ENCODE measurements at places on chromosomes 3 and 15.

- no peaks in the 10 kb centered on the region for H3K4me1 ChIP-seq
- no peaks in the 10 kb centered on the region for H3K27me3 ChIP-seq
- no peak overlapping the region for H3K27ac ChIP-seq
- DNase-seq = no peak
- H3K4me3 ChIP-seq = no peak overlapping the region
- no peaks in the 10 kb centered on the region for H3K36me3 ChIP-seq
These were observed 111.6 kb downstream of the KBTBD8 start for GRCh38 chr3:67109651-67110204.

- peaks cover 69% of the 10 kb centered on the region for H3K4me1 ChIP-seq
- no peak for DNase-seq
These were observed 24.1 kb downstream of the CCNL1 start for GRCh38 chr3:157135671-157136396.

GRCh38 chr3:23664459-23664858 is 141.3 kb upstream of the UBE2E1 start:
- DNase-seq = no peak
- no peaks in the 10 kb centered on the region for H3K27me3 ChIP-seq
- H3K4me3 ChIP-seq = no peak overlapping the region
- no peaks in the 10 kb centered on the region for H3K36me3 ChIP-seq

DNA sequence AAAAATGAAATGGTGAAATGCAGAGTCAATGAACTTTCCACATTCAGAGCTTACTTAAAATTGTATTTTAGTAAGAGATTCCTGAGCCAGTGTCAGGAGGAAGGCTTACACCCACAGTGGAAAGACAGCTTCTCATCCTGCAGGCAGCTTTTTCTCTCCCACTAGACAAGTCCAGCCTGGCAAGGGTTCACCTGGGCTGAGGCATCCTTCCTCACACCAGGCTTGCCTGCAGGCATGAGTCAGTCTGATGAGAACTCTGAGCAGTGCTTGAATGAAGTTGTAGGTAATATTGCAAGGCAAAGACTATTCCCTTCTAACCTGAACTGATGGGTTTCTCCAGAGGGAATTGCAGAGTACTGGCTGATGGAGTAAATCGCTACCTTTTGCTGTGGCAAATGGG is 3.1 kb downstream of the CCR4 start:
- no peaks in the 10 kb centered on the region for H3K36me3 ChIP-seq
- H3K4me3 ChIP-seq = no peak overlapping the region
- no peaks in the 10 kb centered on the region for H3K4me1 ChIP-seq
- H3K27ac ChIP-seq = no peak overlapping the region
- no peaks in the 10 kb centered on the region for H3K27me3 ChIP-seq
- DNase-seq = no peak

DNA sequence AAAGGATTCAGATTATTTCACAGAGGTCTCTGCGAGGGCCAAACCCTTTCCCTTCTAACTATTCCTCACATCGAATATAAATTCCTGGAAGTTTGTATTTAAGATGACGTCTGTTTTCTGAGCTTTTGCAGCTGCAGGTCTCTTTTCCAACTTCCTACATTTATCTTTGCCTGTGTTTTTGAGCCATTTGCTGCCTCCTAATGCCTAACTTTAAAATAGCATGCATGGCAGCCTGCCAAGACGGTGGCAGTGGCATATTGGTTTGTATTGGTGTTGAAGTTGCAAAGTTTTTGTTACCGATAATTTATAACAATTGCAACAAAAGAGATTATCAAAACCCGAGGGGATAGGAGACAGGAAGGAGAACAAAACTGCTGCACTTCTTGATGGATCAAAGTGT is 187.1 kb upstream of the DNAJC19 start:
- peak; percentile 43 for DNase-seq
- H3K4me3 ChIP-seq = no peak overlapping the region
- peaks cover 8% of the 10 kb centered on the region for H3K4me1 ChIP-seq
- H3K27ac ChIP-seq = no peak overlapping the region

DNA sequence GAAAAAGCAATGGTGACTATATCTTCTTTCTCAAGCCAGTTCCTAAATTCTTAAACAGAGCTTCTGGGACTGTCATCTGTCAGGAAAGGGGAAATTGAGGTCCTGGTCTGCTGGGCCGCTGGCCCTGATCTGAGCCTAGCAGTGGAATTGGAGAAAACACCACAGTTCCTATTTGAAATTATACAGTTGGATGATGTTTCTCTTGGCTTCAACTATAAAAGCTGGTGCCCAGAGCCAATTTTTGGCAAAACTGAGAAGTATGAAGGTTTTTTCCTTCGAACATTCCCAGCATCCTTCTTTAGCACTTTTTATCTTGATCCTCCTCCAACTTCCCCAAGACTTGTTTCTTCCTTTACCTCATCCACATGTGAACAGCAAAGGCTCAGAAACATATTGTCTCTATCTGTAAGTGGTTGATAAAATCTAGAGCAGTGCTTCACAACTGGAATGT is 83.9 kb downstream of the CD47 start:
- H3K4me1 ChIP-seq = peaks cover 8% of the 10 kb centered on the region
- H3K36me3 ChIP-seq = no peaks in the 10 kb centered on the region
- H3K27me3 ChIP-seq = no peaks in the 10 kb centered on the region
- H3K4me3 ChIP-seq = no peak overlapping the region
- H3K27ac ChIP-seq = no peak overlapping the region

GRCh38 chr3:39763390-39763789 is 46.0 kb upstream of the MYRIP start:
- no peak for DNase-seq
- no peaks in the 10 kb centered on the region for H3K4me1 ChIP-seq
- no peaks in the 10 kb centered on the region for H3K27me3 ChIP-seq
- H3K36me3 ChIP-seq = no peaks in the 10 kb centered on the region
- H3K27ac ChIP-seq = no peak overlapping the region

GRCh38 chr3:152205097-152205593 is 63.6 kb upstream of the MBNL1 start:
- no peak overlapping the region for H3K4me3 ChIP-seq
- no peaks in the 10 kb centered on the region for H3K27me3 ChIP-seq
- no peak for DNase-seq

DNA sequence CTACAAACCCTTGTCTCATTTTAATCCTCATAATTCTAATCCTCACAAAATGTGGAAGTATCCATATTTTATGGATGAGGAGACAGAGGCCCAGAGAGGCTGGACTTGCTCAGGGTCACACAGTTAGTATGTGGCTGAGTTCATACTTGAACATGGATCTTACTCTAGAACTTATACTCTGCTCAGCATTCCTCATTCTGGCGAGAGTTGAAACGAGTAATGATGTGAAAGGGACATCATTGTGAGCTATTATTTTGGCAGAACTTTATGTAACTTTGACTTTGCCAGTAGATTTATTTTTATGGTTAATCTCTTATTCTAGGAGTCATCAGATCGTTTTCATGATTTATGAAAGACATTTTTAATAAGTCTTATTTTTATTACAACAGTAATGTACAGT is 17.5 kb downstream of the AKAP13 start:
- no peaks in the 10 kb centered on the region for H3K27me3 ChIP-seq
- peaks cover 21% of the 10 kb centered on the region for H3K4me1 ChIP-seq
- H3K4me3 ChIP-seq = no peak overlapping the region

- H3K36me3 ChIP-seq = no peaks in the 10 kb centered on the region
- no peak overlapping the region for H3K27ac ChIP-seq
- no peak overlapping the region for H3K4me3 ChIP-seq
These were observed 295.9 kb downstream of the PTPRG start for GRCh38 chr3:61857297-61857696.

DNA sequence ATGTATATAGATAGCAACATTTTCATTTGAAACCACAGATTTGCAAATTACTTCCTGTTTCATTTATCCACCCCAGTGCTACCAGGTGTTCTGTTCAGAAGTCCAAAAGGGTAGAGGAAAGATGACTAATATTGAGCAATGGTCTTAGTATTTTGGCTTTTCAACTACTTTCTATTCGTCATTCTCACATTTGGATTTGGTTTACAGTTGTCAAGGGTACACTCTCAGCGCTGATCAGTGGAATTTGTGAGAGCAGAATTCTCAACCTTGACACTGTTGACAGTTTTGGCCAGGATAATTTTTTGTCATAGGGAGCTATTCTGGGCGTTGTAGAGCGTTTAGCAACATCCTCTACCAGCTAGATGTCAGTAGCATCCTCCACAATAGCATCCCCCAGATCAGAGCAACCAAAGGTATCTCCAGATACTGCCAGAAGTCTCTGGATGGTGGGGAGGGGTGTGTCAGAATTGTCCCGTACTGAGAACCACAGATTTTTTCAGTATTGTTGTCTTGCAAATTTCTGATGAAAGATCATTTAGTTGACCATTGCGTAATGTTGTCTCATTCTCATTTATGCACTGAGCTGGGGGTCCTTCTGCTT is 4.2 kb downstream of the HMCES start:
- no peak overlapping the region for H3K27ac ChIP-seq
- H3K4me3 ChIP-seq = no peak overlapping the region

- H3K27me3 ChIP-seq = no peaks in the 10 kb centered on the region
- no peaks in the 10 kb centered on the region for H3K36me3 ChIP-seq
- H3K4me1 ChIP-seq = no peaks in the 10 kb centered on the region
- H3K27ac ChIP-seq = no peak overlapping the region
- no peak overlapping the region for H3K4me3 ChIP-seq
- no peak for DNase-seq
These were observed 48.5 kb upstream of the MLF1 start for GRCh38 chr3:158522221-158523136.

DNA sequence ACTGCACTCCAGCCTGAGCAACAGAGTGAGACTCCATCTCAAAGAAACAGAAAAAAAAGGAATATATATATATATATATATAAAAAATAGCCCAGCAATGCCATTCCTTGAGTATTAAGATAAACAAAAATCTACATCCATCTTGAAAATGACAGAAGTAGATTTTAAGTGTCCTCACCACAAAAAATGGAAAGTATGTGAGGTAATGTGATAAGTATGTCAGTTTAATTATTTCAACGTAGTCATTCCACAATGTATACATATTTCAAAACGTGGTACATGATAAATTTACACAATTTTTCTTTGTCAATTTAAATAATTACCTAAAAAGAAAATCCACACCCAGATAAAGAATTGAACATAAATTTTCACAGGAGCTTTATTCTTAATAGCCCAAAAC is 54.9 kb downstream of the HCN4 start:
- H3K27me3 ChIP-seq = peaks cover 11% of the 10 kb centered on the region
- no peak for DNase-seq
- H3K27ac ChIP-seq = no peak overlapping the region
- H3K4me1 ChIP-seq = no peaks in the 10 kb centered on the region
- no peak overlapping the region for H3K4me3 ChIP-seq

DNA sequence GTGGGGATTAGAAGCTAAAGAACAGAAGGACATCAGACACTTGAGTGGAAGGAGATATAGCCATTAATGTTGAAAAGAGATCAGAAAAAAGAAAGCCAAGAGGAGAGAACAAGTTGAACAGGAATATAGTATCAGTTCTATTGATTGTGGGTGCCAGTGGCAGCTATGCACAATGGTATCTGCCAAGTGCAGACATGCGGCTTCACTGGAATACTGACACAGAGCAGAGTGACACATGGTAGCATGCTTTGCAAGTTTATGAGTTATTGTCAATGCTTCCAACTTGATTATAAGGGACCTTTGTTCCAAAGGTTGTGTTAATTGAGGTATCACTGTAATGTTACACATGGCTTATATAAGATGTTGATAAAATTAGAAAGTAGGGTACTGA is 42.0 kb upstream of the TP63 start:
- H3K27ac ChIP-seq = no peak overlapping the region
- H3K4me3 ChIP-seq = no peak overlapping the region
- DNase-seq = no peak
- H3K27me3 ChIP-seq = no peaks in the 10 kb centered on the region
- H3K36me3 ChIP-seq = no peaks in the 10 kb centered on the region
- H3K4me1 ChIP-seq = no peaks in the 10 kb centered on the region

GRCh38 chr3:15409239-15409638 is 18.1 kb downstream of the METTL6 start:
- no peaks in the 10 kb centered on the region for H3K4me1 ChIP-seq
- H3K4me3 ChIP-seq = no peak overlapping the region
- peaks cover 62% of the 10 kb centered on the region for H3K36me3 ChIP-seq

DNA sequence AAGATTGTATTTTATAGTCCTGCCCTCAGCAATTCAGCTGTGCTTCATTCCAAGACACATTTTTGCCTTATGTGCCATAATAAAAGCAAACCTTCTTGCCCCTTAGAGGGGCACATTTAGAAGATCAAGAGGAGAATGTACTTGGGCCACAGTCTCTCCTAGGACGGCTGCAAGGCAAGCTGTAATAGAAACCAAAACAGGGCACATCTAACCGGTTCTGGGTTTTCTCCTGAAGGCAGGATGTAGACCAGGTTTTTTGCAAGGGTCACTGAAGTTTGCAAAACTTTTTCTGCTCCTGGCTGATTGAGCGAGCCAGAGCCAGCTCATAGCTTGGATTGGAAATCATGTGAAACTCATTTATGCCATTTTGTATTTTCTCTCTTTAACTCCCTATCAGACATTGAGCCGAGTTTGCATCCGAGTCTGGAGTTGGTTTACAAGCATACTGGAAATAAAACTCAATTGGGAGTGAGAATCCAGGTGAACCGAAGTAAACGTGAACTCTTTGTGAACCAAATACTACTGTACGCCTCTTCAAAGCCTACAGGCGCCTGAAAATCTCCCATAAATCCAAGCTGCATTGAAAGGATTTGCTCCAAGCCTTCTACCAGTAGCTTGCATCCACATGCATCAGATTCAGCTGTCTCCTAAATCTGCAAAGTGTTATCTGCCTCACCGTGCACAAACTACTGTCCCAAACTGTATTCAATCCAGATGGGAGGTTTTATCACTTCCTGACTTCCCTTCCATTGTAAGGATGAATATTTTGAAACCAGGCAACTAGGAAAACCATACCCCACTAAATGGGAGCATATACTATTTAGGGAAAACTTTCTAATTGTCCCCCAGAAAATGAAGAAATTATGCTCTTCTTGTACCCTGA is 60.9 kb upstream of the TSC22D2 start:
- H3K4me1 ChIP-seq = no peaks in the 10 kb centered on the region
- H3K36me3 ChIP-seq = no peaks in the 10 kb centered on the region
- H3K27ac ChIP-seq = peak overlapping the region; percentile 79
- no peaks in the 10 kb centered on the region for H3K27me3 ChIP-seq

DNA sequence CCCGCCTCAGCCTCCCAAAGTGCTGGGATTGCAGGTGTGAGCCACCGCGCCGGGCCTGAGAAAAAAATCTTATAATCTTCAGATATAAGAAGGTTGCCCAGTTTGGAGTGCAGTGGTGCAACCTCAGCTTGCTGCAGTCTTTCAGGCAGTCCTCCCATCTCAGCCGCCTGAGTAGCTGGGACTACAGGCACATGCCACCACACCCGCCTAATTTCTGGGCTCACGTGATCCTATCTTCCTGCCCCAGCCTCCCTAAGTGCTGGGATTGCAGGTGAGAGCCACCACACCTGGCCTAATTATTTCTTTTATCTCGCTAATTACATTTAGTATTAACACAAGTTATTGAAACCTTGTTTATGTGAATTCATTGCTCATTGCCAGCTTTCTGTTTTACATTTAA is 13.5 kb downstream of the PAK2 start:
- H3K27ac ChIP-seq = no peak overlapping the region
- no peak overlapping the region for H3K4me3 ChIP-seq
- no peaks in the 10 kb centered on the region for H3K4me1 ChIP-seq
- no peak for DNase-seq

- no peak for DNase-seq
- H3K4me1 ChIP-seq = no peaks in the 10 kb centered on the region
- no peaks in the 10 kb centered on the region for H3K36me3 ChIP-seq
- no peak overlapping the region for H3K4me3 ChIP-seq
- no peaks in the 10 kb centered on the region for H3K27me3 ChIP-seq
These were observed 38.1 kb downstream of the SERPINI1 start for GRCh38 chr3:167773584-167773983.

Measured in tibial nerve (tissue), 4 donors.